ENCODE measurements at places on chromosomes 1 and 21.

DNA sequence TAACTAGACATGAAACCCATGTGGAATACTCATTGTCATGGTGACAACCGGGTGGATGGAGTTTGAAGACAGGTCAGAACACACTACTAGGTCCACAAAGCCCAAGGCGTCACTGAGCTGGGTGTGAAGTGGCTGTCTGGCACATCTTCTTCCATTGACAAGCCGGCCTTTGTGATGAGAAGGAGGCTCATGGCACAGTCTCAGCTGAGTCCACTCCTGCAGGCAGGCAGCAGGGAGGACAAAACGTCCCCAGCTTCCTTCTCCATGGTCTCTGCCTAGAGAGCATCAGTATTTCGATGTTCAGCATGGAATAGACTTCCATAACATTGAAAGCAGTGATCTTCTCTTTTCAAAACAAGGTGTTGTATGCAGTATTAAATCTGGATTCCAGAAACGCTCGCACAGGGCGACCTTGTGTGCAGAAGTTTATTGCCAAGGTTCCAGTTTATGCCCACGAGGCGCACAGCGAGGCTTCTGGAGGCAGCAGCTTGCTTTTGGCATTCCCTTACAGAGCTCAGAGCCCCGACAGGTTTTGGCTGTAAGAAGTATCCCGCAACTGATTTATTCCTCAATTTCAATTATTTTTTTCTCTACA, 104.2 kb downstream of the SIM2 start:
- DNase-seq = no peak

GRCh38 chr1:232252546-232253118, 377.3 kb downstream of the SIPA1L2 start:
- no peak for DNase-seq

DNA sequence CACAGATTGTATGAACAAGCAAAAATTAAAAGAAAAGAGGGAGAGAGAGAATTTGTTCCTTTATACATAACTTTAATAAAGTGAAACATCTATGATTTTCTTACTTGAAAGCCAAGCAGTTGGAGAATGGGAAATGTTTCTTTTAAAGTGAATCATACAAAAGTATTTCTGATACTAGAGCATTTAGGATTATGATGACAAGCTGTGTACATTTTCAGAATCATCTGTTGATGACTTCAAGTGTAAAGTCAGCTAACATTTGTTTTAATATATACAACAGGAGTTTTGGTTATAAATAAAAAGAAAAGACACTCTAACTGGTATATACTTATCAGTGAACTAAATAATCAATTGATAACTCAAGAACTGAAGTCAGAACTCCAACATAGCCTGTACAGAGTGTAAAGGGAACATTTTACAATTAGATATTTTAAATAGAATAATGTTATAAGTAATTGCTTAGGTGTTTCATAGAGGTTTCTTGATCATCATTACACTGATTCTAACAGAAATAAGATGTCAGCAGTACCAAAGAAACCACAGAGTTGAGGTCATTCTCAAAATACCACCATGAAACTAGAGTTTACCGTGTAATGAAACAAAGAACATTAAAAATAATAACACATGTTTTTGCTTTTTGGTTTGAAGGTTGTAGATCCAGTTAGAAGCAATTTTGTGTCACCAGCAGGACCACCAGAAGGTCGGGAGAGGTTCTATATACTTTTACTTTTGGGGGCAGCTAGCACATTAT, 103.4 kb downstream of the COL24A1 start:
- no peak for DNase-seq

DNA sequence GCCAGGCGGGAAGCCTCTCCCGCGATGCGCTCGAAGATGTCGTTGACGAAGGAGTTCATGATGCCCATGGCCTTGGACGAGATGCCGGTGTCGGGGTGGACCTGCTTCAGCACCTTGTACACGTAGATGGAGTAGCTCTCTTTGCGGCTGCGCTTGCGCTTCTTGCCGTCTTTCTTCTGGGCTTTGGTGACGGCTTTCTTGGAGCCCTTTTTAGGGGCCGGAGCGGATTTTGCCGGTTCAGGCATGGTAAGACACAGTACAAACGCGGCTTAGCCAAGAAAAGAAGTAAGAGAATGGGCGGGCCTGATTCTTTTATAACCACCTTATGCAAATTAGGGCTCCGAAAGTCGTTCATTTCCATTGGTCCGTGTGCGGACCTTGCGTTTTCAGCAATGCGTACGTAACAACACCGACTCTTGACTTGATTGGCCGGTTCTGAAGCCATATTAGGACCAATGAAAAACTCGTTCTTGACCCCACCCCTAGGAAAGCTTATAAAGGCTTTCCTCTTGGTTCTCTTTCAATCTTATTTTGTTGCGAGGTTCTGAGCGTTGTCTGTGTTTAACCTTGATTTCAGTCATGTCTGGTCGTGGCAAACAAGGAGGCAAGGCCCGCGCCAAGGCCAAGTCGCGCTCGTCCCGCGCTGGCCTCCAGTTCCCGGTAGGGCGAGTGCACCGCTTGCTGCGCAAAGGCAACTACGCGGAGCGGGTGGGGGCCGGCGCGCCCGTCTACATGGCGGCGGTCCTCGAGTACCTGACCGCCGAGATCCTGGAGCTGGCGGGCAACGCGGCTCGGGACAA, 12.8 kb upstream of the BOLA1 start:
- peak; percentile 72 for DNase-seq

- no peak for DNase-seq
Observed at GRCh38 chr1:182968151-182968741, 15.3 kb upstream of the SHCBP1L start.

Measured in stimulated activated CD8-positive, alpha-beta memory T cell treated with anti-CD3 and anti-CD28 coated beads, Interleukin-7, amount 100 ng/mL, for 48 hours (primary cell).